ENCODE measurements at places on chromosomes 16 and 17.
A peak's percentile ranks its signal among the peaks of the same experiment; 100 is the strongest.

GRCh38 chr16:69941251-69942098 lies 9.7 kb upstream of the CLEC18A start:
- DNase-seq: no peak

DNA sequence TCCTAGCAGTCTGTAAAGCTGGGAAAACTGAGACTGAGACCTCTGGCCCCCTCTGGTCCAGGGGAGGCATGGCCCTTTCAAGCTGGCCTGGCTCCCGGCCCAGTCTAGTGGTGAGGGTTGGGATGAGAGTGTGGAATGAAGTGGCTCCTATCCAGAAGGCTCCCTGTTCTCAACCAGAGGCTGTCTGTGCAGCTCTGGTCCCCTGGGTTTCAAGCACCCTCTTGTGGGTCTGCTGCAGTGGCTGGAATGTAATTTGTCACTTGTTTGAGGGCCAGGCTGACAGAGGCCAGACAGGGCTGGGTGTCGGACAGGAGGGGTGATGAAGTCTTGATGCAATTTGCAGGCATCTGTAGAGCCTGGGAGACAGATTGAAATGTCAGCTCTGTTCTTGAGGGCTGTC lies 22.1 kb upstream of the PHF12 start:
- DNase-seq: no peak

DNA sequence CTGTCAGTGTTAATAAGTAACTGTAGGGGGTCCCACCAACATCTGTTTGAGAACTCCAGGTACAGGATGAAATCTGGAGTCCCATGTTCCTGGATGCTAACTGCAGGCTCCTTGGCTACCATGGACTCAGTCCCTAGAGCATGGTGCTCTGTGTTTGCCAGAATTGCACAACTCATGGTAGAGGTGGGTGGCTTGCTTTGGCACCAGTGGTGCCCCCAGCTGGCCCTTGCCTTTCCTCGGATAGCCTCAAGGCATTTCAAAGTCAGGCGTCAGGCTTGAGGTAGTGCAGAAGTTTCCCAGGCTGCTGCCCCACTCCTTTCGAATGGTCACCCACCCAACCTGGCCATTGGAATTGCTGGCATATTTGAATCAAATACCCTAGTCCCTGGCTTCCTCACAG lies 179.9 kb downstream of the RBFOX1 start:
- no peak for DNase-seq

DNA sequence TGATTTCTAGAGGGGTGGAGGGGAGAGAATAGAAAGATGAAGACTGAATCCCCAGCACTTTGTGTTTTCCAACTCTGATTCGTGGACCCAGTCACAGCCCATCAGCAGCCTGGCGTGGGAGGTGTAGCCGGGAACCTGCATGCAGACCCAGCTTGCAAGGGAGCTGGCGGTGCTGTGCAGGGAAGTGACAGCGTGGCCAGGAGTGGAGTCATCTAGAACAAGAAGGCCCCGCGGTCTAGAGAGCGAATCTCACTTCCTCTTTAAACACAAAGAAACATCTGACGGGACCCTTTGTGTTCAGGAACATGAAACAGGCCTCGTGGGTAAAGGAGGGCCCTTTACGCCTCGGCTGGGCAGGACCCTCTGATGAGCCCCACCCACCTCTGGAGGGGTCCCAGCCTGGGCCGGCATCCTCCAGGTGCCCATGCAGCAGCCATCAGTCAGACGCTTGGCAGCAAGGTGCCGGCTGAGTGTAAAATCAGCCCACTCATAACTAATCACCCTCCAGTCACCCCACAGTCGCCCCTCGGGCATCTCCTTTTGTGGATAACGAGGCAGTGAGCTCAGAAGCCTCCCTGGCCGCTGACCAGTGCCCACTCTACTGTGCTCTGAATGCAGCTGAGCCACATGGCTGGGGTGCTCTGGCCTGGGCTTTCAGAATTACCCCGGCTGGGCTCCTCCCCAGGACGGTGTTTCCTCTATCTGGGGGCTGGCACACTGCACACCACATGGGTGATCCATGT lies 4.4 kb downstream of the SNAI3 start:
- DNase-seq: no peak

DNA sequence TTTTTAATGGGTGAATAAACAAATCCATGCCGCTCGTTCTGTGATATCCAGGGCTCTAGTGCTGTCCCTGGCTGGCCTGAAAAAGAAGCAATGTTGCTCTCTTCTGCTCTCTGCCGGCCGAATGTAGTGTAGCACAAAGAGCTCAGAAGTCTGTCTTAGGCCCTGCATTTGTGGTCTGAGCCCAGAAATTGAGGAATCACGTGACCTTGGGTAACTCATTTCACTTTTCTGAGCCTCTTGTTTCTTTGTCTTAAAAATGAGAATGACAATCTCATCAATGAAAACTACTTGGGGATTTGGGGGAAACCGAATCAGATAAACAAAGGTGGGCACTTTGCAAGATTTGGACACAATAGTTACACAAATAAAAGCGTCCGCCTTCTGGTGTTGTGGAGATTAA lies 381.6 kb upstream of the ASIC2 start:
- DNase-seq: peak; percentile 81

GRCh38 chr17:326010-326621 lies 26.5 kb downstream of the RPH3AL start:
- DNase-seq: no peak

DNA sequence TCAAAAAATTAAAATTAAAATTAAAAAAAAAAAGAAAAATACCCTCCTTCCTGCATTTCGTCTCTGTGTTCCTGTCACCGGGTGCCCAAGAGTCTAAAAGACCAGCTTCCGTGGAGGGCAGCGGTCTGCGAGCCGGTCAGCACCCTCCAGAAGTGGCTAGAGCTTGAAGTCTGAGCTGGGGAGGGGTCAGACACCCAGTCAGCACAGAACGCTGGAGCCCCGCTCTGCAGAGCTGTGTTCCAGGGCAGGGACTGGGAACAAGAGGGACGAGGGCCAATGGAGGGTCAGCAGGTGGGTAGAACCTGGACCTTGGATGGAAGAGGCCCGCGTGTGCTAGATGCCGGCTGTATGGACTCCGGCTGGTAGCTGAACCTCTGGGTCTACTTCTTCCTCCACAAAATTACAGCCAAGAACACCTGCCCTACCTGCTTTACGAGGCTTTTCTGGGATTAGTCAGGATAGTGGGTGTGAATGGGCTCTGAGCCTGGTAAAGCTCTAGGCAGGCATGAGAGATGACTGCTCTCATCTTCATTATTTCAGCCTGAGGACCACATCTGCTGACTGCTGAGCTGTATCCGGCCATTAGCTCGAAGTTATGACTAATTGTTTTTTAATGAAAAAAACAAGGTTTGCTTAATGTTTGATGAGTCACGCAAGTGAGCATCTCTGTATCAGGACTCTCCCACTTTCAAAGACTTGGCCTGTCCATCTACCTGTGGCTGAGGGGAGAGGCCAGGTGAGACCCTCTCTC lies 5.9 kb downstream of the TRPV1 start:
- no peak for DNase-seq

DNA sequence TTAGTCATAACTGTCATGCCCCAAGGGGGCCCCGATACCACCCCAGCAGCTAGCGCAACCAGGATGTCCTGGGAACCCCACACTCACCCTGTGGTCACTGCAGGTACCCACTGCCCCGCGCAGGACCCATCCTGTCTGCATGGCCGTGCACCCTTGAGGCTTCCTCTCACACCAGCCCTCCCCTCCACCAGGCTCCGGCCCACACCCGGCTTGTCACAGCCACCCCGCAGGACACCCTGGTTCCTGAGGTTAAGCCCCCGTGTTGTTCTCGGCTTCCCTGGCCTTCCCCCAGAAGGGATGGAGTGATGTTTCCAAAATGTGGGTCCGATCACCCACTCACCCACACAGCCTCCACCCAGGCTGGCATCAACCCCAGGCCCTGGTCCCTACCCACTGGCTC lies 7.5 kb downstream of the DNASE1L2 start:
- DNase-seq: no peak

DNA sequence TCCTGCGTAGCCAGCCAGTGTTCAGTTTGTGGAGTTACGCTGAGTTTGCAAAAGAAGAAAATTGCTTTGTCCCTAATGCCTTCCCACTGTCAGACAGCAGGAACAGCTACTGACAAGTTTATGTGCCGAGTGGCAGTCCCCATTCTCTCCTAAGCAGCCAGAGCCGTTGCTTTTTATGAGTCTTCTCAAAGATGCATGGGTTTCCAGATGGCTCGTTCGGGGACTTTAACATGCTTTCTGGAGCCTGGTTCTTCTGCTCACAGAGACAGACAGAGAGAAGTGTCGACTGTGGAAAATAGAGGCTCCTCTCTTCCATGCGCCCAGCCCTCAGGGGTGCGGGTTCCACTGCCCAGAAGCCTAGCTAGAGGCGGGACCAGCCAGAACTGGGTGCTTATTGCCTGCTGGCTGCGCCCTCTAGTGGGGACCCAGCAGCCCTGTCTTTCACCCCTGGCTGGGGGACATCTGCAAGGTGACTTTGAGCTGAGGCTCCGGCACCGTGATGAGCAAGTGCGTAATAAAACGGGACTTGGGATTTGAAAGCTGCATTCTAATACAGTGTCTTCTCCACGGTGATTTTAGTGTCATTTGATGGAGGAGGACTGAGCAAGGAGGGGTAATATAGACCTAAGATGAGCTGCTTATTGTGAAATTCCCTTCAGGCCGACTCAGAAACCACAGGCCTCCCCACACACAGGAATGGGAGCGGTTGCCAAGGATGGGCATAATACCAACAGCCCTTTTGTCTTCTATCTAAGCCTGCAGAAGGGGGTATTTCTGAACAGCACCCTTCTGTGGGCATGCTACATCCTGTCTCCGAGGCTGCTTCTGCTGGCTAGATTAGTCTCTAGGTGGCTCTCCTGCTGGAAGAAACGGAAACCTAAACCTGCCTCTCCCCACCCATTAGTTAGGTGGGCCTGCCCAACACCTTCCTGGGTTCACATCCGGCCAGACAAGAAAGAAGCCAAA lies 73.1 kb downstream of the CCDC182 start:
- DNase-seq: peak; percentile 87

DNA sequence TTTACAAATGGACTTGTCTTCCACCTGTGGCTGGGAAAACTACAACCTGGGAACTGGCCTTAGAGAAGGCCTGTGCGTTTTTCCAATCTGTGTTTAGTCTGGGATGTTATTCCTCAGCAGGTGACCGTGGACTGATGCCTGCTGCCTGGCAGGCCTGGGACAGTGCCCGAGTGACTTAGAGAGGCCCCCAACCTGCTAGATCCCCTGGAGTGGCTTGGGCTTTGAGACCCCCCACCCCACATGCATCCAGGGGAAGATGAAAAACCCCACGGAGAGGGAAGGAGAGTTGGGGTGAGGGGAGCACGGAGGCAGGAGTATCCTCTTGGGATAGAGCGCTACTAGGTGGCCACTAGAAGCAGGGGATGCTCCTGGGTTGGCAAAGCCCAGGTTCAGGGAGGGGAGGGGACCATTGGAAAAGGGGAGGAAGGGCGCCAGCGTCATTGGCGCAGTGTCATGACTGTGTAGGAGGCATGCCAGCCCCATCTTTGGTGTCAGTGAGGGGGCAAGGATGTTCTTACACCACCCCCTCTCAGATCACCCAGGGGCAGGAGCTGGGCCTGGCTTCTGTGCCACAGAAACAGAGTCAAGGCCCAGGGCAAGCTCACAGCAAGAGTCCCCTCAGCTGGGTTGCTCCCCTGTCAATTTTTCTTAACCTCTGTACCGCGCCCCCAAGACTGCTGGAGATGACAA lies 54.1 kb downstream of the MEAK7 start:
- DNase-seq: no peak

DNA sequence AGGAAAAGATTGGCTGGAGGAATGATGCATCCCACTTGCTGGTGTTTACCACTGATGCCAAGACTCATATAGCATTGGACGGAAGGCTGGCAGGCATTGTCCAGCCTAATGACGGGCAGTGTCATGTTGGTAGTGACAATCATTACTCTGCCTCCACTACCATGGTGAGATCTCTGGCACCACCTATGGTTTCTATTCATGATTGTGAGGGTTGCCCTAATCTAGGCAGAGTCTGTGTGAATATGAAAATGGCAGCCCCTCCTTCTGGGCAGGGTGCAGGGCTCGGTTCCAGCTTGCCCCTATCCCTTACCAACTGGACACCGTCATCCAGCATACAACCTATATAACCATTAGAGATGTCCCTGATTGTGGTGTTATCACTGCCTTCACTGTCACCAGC lies 33.4 kb downstream of the ITGB3 start:
- DNase-seq: no peak

GRCh38 chr16:31224092-31224955 lies 7.4 kb upstream of the PYDC1 start:
- no peak for DNase-seq

GRCh38 chr17:6660805-6661463 lies 9.4 kb downstream of the C17orf100 start:
- no peak for DNase-seq

- DNase-seq: no peak
These were observed 182.7 kb upstream of the ZFHX3 start for GRCh38 chr16:73230651-73231050.

- DNase-seq: no peak
These were observed 1.9 kb upstream of the CAPN15 start for GRCh38 chr16:525520-526180.

- no peak for DNase-seq
These were observed 144.6 kb downstream of the C16orf95 start for GRCh38 chr16:87172632-87173031.

- peak; percentile 31 for DNase-seq
These were observed 2.9 kb upstream of the YPEL2 start for GRCh38 chr17:59328601-59329000.

DNA sequence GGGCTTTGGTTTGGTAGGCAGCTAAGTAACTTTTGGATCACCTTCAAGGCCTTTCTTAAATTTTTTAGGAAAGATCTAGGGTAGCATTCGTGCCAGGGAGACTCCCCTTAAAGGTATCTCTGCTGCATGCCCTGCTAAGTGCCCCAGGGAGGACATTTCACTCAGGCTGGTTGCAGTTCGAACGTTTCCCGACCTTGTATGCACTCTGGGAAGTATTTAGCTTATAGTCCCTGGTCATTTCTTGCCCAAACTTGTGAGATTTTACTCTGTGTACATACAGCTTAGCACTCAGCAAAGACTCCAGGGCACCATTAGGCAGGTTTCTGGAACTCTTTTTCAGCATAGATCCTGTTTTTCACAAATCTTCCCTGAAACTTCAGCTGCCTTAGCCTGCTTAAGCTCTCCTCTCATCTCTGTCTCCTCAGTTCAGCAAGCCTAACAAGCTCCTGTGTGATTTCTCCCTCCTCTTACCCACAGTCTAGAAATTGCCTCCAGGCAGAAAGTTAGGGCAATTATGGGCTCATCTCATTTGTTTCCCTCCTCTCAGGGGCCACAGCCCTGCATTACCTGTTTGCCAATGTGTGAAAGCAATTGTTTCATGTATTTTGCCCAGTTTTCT lies 84.6 kb downstream of the MRTFB start:
- DNase-seq: no peak
